ENCODE measurements at places on chromosomes 5 and 9. TPM values are rescaled to one million over a fixed set of nuclear protein-coding genes. Genes with fewer than 3 reads are reported as not detected.

DNA sequence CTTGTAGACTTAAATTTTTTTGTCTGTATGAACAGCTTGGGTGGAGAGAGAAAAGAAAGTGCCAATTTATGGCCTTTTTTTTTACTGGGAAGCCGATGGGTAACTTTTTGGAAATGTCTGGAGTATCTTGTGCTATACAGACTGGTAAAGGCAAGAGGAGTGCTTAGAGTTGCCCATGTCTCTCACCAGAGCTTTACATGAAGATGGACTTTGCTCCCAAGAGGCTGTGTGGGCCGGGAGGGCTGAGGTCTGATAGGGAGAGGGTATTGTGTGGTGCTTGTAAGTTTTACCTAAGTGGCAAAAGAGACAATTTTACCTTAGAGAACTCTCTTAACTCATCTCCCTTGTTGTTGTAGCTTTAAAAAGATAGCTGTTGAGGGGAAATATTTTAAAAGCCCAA is 203.2 kb downstream of the SEMA6A start:
- DNase-seq: no peak

GRCh38 chr5:12193536-12193935 is 289.3 kb upstream of the CTNND2 start:
- no peak for DNase-seq

- no peak for DNase-seq
Observed at GRCh38 chr5:14640765-14641164, 23.8 kb upstream of the OTULIN start.

GRCh38 chr5:115873392-115873791 is 31.7 kb downstream of the AP3S1 start:
- DNase-seq: no peak

GRCh38 chr9:124908098-124908497 is 32.8 kb downstream of the GOLGA1 start:
- DNase-seq: no peak

- DNase-seq: no peak
Observed at GRCh38 chr5:5422819-5423515, 490 bp downstream of the ICE1 start.

DNA sequence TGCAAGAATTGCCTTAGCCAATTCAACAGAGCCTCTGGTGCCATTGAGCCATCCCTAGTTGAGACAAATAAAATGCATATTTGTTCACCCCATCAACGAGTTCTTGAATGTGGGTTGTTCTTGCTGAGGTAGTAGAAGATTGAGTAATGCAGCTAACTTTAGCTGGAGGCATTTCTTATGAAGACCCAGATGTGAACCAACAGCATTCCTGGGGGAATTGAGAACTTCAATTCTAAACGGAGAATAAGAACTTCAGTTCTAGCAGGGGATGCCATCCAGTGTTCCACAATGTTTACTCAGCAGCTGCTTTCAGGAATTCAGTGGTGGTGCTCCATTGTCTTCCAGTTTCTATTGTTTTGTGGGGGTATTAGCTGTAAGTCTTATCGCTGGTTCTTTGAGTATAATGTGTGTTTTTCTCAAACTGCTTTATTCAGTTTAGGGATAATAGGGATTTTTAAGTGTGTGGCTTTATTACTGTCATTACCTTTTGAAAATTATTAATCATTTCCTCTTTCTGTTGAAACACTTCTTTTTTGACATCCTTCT is 1968.2 kb upstream of the NUDT12 start:
- DNase-seq: no peak

GRCh38 chr5:121429761-121430160 is 421.9 kb upstream of the FTMT start:
- no peak for DNase-seq

DNA sequence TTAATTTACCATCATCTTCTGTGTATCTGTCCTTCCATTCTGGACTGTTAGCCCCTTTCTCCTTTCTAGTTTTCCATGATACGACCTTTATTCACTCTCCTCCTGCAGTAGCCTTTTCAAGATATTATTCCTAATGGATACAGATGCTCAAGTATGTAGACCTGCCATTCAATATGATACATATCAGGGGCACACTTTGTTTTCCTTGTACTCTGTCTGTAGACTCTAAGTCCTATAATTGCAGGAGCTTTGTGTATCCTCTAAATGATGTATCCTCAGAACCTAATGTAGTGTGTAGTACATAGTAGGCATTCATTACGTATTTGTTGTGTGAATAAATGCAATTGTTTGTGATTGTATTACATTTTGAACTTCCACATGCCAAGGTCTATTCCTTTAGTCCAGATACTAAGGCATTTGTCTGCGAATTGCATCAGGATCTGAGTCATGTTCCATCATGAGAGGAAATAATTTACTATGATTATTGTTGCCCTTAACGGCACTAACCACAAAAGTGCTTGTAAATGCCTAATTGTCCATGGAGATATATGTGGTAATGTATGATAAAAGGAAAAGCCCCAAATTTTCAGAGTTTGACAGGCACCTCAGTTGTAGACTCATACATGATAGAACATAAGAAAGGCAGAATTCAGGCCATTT is 57.1 kb upstream of the IZUMO3 start:
- DNase-seq: no peak

DNA sequence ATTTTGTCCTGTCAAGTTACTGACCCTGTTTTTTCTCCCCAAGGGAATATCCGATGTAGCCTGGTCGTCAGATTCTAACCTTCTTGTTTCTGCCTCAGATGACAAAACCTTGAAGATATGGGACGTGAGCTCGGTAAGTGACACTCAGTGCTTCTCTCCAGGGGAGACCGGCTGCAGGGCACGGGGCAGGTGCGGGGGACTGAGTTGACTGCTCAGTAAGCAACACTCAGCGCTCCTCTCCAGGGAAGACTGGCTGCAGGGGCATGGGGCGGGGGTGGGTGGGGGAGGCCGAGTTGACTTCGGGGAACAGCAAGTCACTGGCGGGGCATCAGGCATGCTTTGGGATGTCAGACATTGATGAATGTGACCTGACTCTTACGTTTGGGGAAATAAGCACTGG is 6.0 kb downstream of the WDR5 start:
- DNase-seq: no peak

GRCh38 chr5:158165647-158166046 is 306.7 kb upstream of the CLINT1 start:
- DNase-seq: no peak

DNA sequence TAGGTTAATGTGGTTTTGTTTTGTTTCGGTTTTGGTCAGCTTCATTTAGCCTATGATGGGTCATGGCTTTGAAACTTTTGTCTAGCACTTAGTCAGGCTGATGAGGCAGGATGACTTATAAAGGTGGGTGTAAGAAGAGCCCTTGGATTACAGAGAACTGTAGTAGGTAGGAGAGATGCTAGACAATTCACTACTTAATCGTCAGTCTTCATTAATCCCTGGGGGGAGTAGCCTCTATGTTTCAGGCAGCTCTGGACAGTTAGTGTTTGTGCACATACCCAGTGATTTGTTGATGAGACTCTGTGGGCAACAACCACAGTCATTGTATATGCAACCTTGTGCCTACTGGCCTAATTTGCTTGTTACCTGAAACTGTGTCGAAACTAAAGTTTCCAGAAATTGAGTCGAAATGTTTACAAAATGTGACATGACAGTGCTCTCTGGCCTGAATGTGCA is 113.3 kb downstream of the MTREX start:
- DNase-seq: no peak

DNA sequence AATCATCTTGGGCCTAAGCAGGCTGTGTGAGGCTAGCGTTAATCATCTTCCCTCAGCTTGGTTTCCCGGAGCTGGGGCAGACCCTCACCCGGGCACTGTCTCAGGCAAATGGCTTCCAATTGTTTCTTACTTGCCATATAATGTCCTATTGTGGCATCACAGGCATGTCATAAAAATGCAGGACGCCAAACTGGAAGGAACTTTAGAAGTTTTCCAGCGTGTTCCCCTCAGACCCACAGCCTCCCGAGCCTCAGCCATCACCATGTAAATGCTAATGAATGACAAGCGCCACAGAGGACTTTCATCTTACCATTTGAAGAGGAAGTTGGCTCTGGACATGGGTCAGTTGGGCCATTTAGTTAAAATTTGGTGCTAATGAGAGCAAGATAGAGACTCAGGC is 143.0 kb upstream of the IRX1 start:
- no peak for DNase-seq

DNA sequence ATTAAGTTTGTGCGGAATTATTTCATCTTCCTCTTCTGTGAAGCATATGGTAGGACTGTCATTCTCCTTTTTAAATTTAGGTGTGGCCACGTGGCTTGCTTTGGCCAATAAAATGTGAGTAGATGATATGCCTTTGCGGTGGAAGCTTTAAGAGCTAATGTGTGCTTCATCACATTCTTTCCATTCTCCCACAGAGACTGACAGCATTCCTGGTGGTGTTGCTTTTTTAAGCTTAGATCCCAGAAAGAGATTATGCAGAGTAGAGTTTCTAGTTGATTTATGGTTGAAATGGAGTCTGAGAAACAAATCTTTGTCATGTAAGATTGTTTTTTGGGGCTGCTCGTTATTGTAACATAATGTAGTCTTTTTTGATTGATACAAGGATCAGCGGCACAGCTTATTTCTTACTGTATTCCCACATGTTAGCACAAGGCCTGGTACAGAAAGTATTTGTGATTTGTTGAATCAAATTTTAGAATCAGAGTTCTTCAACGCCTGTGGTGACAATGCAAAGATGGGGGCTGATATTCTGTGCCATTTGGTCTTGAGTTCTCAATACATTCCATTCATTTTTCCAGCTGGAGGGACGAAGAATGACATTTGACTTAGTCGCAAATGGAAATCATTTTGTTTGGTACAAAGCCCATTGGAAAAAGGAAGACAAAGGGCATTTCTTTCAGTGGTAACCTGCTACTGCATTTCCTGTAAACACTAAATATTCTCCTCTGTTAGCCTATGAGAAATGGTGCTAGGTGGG is 209.9 kb upstream of the VLDLR start:
- no peak for DNase-seq

DNA sequence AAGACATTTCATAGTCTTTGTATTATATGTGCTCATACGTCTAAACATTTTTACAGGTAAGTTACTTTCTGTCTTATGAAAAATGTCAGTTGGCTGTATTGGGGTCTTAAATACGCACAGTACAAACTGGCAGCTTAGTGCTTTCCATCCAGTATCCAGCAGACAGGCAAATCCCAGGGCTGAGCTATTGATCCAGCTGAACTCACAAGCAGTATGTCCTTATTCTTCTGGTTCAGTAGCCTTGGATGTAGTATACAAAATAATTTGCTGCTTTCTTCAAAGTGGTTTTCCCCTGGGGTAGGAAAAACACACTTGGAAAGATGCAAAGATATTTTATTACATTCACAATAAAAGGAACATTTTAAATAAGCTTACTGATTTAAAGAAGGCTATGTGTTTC is 617.2 kb downstream of the NR2F1-AS1 start:
- no peak for DNase-seq

DNA sequence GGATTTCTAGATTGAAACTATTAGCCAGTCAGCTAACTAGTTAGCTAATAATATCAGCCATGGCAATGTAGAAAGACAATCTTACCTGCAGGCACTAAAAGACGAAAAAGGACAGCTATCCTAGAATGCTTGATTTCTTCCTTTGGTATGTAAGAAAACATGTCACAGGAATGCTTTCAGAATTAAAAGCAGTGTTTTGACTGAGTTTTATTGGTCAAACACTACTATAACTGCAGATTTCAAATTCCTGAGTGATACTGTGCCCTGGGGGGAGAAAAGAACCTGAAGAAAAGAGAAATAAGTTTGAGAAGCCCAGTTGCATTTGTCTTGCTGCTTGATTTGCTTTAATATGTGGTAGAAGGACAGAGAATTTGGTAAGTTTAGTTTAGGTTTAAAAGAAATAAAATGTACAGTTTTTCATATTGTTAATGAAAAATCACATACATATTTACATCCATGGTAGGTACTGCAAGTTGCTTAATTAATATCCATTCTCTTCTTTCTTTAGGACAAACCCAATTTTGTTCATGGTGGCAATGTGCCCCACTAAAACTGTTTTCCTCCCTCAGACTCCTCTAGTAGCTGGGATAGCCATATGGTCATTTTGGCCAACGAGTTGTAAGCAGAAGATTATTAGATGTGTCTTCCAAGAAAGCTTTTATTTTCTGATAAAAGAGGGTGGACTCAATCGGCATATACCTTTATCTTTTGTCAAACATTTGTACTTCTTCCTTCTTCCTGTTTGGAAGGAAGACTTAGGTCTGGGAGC is 4.3 kb upstream of the FAM169A start:
- DNase-seq: no peak

DNA sequence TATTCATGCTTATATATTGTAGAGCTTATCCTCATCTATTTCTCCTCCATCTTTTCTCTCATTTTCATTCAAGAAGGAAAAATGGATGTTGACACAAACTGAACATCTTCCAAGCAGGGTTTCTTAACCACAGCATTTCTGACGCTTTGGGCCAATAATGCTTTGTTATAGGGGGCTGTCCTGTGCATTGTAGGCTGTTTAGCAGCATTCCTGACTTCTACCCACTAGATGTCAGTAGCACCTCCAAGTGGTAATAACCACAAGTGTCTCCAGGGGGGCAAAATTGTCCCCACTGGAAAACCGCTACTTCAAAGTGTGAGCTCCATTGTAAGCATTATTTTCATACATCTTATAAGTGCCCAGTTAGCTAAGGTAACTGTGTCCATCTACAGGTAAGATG is 2.6 kb upstream of the TXNDC8 start:
- no peak for DNase-seq

DNA sequence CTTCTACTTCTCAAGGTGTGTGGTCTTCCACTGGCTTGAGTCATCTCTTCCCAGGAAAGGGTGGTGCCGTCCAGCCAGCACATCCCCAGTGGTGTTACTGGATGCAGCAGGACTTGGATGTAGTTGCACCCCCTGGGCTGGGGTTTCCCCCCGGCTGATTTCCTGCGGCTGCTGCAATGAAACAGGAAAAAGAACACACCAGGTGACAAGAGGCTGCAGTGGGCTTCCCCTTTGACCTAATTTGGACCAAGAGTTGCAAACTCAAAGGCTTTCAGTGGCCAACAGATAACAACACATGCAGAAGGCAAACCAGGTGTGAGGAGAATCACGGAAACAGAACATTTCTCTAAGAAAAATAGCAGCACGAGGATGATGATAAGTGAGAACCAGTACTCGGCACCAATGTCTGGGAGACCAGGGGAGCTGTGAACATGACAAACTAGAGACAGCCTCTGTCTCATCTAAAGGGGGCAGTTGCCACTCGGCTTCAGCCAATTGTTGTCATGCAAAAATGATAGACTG is 83.7 kb downstream of the PDE6A start:
- DNase-seq: no peak

- no peak for DNase-seq
Observed at GRCh38 chr9:132209228-132209627, 47.4 kb downstream of the NTNG2 start.

Gene AIF1L
- total RNA-seq: 3.5 TPM

Gene TNFSF15
- total RNA-seq: 0.70 TPM

Gene CMYA5
- total RNA-seq: 0.20 TPM

Gene TJP2
- total RNA-seq: 33.5 TPM

Gene GPBP1
- total RNA-seq: 25.3 TPM

Gene AP3S1
- 58.4 TPM for total RNA-seq

Gene SLC45A2
- total RNA-seq: not detected

Gene PCDHGB7
- total RNA-seq: 4.1 TPM

Gene TRPM3
- total RNA-seq: 0.87 TPM

Gene SLC36A2
- total RNA-seq: not detected

Gene PCAT7
- 0.23 TPM for total RNA-seq

Gene CYSRT1
- total RNA-seq: not detected

Gene GLIPR2
- 3.1 TPM for total RNA-seq

Measured in pancreas (tissue), 10 donors.